Fibroblast of lung (primary cell): ENCODE measurements at places on chromosomes 7 and 10. TPM values are rescaled to one million over a fixed set of nuclear protein-coding genes. Genes with fewer than 3 reads are reported as not detected.
A peak's percentile ranks its signal among the peaks of the same experiment; 100 is the strongest.

GRCh38 chr7:130458257-130458656 lies 17.4 kb upstream of the CEP41 start:
- DNase-seq = no peak

GRCh38 chr7:69982197-69982596 lies 383.9 kb downstream of the AUTS2 start:
- DNase-seq = peak; percentile 67

Gene ANKRD61
- total RNA-seq = 0.17 and 0.26 TPM in 2 replicates

Gene MRPS24
- total RNA-seq = 75.8 and 105 TPM in 2 replicates

DNA sequence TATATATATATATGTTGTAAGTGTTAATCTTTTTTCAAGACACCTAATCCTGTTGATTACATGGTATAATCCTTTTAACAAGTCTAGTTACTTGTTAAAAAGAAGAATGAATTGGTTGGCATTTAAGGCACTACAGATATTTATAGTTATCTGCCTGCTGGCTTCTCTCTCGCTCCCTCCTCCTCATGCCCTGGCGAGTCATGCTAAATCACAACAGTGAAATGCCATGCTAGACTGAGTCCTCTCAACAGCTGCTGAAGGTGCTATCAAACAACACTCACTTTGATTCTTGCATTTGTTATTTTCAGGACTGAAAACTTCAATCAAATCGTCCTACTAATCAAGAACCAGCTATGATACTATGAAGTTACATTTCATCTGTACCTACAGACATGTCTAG lies 15.4 kb downstream of the NRAP start:
- DNase-seq = peak; percentile 14

DNA sequence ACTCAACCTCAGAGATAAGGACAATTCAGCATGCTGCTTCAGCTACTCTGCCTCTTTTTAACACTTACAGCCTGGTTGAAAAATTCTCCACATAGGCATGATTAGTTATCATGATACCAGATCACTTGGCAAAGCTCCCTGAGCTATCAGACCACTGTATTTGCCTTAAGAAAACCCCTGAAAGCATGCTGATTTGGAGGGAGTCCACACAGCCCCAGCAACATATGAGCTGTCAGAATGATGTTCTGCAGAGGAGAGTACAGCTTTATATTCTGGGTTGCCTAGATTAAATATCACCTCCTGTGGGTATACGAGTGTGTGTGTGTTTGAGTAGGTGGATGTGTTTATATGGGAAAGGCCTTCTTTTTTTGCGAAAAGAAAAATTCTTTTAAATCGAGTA lies 170.2 kb upstream of the CHRM2 start:
- DNase-seq = no peak

GRCh38 chr10:18157881-18158280 lies 17.7 kb downstream of the CACNB2 start:
- DNase-seq = peak; percentile 95

DNA sequence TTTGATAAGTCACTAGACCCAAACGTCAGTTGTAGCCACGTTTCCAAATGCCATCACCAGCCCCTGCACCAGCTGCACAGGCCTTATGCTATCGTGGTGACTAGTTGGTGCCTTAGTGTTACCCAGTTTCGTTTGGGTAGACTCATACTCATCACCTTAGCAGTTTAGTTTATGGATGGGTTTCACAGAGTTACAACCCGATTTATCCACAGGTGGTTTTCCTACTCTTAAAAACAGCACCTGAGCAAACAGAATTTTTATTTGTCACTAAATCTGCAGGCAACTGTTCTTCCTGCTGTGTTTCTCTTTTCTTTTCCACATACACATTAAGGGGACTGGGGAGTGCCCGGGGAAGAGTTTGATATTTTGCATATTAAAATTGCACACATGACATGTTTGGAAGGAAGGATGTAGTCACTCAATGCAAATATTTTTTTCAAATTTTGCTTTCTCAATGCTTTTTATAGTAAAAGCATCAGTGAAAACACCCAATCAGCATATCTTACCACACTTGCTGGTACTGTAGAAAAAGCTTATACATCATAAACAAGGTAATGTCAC lies 41.6 kb downstream of the PDSS1 start:
- no peak for DNase-seq

Gene C10orf67
- under 0.01 TPM in 2 replicates for total RNA-seq

GRCh38 chr7:157827045-157827862 lies 490.4 kb downstream of the DNAJB6 start:
- no peak for DNase-seq

Gene ELMO1
- total RNA-seq = 0.50 and 1.5 TPM in 2 replicates

GRCh38 chr7:126716321-126716720 lies 536.4 kb downstream of the GRM8 start:
- DNase-seq = no peak

DNA sequence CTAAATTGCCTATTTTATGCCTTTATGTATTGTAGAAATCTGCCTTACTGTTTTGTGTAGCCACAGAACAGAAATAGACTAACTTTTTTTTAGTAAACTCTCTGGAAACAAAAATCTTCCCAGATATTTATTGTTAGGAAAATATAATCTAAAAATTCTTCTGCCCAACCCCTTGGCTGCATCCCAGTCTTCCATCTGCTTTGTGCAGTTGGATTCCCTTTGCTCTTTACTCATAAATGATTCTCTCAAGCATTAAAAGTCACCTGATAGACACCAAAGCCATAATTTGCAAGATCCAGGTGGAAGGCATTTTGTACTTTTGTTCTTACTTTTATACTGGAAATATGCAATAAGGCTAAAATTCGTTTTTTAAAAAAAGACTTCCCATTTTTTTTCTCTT lies 6.1 kb upstream of the CAV2 start:
- DNase-seq = no peak

GRCh38 chr10:102629661-102630614 lies 14.3 kb upstream of the TRIM8 start:
- DNase-seq = peak; percentile 81

Gene SUMF2
- total RNA-seq = 199 and 229 TPM in 2 replicates

DNA sequence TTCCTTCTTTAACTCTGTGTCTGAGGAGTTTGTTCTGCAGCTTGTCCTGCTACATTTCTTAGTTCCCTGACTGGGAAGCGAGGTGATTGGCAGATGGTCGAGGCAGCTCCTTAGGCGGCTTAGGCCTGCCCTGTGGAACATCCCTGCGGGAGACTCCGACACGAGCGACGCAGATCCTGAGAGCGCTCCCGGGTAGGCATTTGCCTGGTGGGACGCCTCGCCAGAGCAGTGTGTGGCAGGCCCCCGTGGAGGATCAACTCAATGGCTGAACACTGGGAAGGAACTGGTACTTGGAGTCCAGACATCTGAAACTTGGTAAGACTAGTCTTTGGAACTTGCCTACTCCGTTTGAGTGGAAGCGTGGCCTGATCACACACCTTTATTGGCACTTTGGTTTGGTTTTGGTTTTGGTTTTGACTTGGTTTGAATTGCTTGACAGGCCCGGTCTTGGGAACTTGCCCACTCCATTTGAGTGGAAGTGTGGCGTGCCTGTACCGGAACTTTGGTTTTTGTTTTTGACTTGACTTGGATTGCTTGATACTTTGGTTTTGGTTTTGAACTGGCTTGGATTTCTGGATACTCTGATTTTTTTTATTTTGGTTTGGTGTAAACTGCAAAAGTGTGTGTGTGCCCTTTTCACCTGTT lies 42.6 kb downstream of the MAP3K8 start:
- no peak for DNase-seq

Gene GPR146
- 3.1 and 3.3 TPM in 2 replicates for total RNA-seq

DNA sequence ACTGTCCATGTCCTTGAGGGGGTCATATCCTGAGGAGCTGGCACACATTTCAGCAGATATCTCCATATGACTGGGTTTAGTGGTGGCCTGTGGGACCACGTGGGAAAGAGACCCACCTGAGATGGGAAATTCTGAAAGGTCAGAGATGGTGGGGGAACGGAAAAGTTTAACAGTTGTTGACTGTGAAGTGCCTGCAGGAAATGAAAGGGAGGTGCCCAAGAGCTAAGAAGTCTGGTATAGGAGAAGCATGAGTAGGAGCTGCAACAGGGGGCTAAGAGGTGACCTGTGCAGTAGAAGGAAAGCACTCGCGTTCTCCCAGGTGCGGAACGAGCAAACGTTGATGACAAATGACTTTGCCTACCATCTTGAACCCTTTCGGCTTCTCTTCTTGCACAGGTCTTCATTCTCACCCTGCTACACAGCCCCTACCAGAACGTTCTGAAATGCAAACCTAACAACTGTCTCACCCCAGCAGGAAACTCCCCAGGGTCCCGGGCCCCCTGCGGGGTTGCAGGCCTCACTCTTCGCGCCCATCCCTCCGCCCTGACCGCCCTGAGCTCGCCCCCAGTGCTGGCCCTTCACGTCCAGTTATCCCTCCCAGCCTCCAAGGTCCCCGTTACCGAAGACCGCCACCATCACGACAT lies 9.8 kb upstream of the FXYD4 start:
- DNase-seq = no peak

DNA sequence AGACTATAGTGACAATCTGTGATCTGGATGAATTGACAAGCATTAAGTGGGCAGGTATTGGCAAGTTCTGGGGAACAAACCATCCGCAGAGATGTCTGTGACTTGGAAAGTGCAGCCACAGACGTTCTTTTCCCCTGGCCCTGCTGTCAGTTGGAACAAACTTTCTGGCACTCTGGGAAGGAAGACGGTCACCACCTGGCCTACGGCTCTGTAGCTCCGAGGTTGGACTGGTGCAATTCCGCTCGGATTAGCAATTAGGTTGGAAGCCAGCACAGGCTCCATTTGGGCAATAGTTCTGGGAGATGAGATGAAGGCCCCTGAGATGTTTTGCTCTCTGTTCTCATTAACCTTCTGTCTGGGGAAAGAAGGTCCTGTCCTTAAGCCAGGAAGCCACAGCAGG lies 437.5 kb downstream of the CALN1 start:
- no peak for DNase-seq

GRCh38 chr7:82605247-82605864 lies 161.8 kb upstream of the CACNA2D1 start:
- peak; percentile 58 for DNase-seq

GRCh38 chr10:17375936-17376584 lies 78.3 kb downstream of the ST8SIA6 start:
- no peak for DNase-seq

DNA sequence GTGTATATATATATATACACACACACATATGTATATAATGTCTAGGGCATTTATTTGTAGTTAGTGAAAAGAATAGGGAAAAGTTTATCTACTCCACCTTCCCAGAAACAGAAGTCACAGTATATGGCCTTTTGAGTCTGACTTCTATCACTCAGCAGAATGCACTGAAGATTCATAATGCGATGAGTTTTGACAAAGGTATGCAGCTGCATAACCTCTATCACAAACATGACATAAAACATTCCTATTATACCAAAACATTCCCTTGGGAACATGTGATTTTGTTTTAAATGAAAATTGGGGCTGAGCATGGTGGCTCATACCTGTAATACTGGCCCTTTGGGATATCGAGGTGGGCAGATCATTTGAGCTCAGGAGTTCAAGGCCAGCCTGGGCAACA lies 137.3 kb upstream of the EEPD1 start:
- peak; percentile 52 for DNase-seq

GRCh38 chr10:97708976-97709946 lies 4.3 kb upstream of the MARVELD1 start:
- DNase-seq = peak; percentile 81

Gene CAV2
- 60.1 and 119 TPM in 2 replicates for total RNA-seq

Gene BCAP29
- 40.8 and 64.7 TPM in 2 replicates for total RNA-seq

DNA sequence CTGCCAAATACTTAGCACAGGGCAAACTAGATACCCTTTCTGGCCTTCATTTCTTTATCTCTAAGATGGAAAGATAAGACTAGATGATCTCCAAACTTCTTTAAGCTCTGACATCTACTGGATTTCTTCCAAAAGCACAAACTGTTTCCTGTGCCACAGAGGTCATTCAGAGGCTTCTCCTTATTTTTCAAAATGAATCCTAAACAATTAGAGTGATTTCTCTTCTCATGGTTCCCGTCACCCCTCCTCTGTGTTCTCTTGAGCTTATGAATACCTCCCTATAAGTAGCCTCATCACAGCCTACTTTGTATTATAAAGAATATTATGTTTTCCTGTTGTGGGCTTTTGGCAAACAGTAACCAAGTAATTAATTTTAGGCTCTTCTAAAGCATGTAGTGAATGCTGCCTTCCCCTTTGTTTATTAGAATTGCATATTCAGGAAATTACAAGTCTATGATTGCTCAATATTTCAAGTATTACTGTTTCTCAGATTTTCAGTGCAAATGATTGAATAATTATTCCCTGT lies 179.5 kb downstream of the REEP3 start:
- DNase-seq = peak; percentile 84

GRCh38 chr7:128831178-128831993 lies 1.2 kb downstream of the FLNC start:
- DNase-seq = peak; percentile 74

DNA sequence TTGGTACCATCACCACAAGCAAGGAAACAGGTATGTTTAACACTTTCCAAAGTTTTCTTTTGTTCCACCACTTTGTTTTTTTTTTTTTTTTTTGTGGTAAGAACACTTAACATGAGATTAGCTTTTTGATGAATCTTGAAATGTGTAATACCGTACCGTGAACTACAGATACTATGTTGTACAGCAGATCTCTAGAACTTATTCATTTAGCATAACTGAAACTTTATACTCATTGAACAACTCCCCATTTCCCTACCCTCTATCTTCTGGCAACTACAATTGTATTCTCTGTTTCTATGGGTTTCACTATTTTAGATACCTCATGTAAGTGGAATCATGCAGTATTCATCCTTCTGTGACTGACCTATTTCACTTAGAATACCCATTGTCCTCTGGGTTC lies 162.7 kb upstream of the ITGB1 start:
- no peak for DNase-seq

GRCh38 chr7:135763261-135763660 lies 14.6 kb upstream of the FAM180A start:
- DNase-seq = peak; percentile 69

Gene PRLHR
- not detected in 2 replicates for total RNA-seq

- DNase-seq = no peak
These were observed 264.2 kb downstream of the MAD1L1 start for GRCh38 chr7:1968397-1969111.

Gene NEUROG3
- total RNA-seq = not detected in 2 replicates

DNA sequence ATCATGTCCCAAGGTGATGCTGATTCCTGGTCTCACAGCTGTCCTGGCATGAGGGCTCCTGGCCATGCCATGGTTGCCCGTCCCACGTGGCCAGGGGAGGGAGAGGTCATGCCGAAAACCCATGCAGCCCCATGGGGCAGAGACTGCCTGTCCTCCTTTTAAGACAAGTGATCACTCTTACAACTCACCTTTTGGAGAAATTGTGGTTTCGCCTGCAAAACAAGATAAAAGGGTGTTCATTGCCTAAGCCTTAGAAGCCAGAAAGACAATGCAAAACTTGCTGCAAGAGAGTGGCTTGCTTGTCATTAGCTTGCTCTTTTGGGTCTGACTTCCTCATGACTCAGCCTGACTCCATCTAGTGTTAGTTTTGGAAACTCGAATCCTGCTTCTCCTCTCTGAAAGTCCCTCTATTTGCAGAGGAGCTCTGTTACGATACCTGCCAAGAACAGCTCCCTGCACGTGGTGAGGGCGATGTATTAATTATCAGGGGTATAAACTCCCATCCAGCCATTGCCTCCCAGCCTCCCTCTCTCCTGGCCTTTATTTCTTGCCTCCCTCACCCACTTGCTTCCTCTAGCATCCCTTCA lies 26.7 kb downstream of the TMEM273 start:
- peak; percentile 66 for DNase-seq
